ENCODE measurements at places on chromosomes 12 and 14.

DNA sequence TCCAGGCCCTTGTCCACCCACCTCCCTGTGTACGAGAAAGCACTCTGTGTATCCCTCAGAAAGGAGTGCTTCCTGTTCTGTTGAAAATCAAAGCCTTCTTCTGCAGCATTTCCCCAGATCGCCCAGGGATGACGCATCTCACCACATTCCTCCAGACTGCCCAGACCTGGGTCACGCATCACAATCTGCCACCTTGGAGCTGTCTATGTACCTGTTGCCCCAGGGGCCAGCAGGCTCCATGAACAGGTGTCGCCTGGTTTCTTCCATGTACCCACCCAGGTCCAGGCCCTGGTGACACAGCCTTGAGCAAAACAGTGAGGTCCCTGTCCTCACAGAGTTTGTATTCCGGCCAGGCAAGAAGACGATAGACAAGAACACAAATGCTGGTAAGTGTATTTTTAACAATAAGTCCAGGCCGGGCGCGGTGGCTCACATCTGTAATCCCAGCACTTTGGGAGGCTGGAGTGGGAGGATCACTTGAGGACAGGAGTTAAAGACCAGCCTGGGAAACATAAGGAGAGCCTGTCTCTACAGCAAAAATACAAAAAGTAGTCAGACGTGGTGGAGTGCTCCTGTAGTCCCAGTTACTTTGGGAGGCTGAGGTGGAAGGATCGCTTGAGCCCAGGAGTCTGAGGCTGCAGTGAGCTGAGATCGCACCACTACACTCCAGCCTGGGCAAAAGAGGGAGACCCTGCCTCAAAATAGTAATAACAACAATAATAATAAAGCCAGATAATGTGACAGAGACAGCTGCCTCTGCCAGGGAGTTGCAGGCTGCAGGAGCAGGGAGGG, 6.8 kb upstream of the PPP1R13B start:
- no peak for DNase-seq

DNA sequence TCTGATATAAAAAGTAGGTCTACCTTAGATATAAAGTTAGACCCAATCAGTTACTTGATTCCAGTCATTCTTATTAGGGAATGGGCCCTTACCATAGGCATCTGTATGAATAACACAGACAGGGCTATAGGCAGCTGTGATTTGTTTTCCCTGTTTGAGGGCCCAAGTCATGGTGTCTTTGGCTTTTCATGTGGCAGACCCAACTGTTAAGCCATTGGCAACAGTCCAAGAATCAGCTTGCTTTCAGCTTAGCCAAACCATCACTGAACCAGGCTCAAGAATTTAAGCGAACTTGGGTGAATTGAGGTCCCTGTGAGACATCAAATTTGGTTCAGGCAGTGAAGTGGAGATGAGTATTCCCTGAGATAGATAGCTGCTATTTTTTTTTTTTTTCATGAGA, 111.2 kb downstream of the LRRIQ1 start:
- DNase-seq: no peak

DNA sequence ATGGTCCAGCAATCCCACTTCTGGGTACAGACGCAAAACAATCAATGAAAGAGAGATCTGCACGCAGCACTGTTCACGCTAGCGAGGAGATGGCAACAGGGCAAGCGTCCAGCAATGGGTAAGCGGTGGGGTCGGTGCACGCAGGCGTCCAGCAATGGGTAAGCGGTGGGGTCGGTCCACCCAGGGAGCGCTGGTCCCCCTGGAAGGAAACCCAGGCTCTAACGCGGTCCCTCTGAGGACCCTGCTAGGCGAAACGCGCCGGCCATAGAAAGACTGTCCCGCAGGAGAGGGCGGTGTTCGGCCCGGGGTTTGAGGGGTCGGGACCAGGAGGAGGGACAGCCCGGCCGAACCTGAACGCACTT, 618 bp upstream of the PGAM5 start:
- DNase-seq: no peak

GRCh38 chr14:89504602-89505313, 87.7 kb upstream of the FOXN3 start:
- no peak for DNase-seq

Measured in DMS79 treated with DMSO at 0.1 percent for 48 hours (cell line).